Skeletal muscle cell (primary cell): ENCODE measurements at places on chromosomes 13 and 19.

- no peak for DNase-seq
Observed at GRCh38 chr13:88752041-88752440, 1080.9 kb downstream of the SLITRK5 start.

DNA sequence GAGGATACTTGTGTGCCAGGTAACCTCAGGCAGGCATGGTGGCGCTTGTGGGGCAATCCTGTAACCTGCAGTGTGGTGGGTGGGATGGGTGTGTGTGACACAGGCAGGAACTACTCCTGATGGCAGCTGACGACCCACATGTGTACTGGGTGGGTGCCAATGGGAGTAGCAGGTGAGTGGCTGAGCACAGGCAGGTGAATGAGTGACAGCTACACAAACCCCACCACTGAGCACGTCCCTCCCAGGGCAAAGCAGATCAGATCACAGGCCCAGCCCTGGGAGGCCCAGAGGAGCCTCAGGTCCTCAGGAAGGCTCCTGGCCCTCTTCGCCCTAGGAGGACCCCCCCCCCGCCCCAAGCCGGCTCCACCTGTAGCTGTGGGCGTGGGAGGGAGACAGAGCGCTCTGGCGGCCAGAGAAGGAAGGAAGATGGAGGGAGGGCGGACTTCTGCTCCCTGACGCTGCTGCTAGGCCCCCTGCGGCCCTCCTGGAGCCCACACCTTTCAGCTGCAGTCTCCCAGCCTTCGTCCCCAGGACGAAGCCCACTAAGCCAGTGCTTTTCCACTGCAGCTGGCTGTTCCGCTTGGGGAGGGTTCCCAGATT is 1.3 kb upstream of the ZNF181 start:
- no peak for DNase-seq

- DNase-seq = no peak
Observed at GRCh38 chr13:40875583-40875982, 86.2 kb downstream of the SLC25A15 start.

DNA sequence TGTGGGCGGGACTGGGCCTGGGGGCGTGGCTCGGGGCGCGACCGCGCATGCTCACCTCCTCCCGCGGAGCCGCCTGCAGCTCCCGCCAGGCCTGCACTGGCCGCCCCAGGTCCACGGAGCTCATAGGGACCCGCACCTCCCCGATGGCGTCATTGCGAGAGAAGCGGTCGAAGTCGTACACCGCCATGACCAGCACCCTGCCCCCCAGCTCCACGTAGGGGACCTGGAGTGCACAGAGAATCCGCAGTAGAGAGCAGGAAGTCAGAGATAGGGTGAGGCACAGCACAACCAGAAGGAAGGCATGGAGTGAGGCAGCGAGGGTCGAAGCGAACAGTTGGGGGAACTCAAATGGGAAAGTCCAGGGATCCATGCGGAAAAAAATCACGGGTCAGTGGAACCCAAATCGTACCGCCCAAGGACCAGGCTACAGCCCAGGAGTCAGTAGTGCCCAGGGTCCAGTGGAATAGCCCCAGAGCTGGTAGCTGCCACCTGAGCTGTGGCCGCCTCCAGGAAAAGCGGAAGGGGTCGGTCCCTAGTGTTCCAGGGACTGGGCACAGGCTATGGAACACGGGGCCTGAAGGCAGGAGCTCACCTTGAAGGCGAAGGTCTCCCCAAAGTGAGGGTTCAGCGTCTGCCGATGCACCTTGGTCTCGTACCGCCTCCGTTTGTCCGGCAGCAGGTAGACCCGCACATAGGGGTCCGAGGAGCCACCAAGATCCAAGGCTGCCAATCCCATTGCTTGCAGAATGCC is 4.8 kb downstream of the SYT5 start:
- no peak for DNase-seq

DNA sequence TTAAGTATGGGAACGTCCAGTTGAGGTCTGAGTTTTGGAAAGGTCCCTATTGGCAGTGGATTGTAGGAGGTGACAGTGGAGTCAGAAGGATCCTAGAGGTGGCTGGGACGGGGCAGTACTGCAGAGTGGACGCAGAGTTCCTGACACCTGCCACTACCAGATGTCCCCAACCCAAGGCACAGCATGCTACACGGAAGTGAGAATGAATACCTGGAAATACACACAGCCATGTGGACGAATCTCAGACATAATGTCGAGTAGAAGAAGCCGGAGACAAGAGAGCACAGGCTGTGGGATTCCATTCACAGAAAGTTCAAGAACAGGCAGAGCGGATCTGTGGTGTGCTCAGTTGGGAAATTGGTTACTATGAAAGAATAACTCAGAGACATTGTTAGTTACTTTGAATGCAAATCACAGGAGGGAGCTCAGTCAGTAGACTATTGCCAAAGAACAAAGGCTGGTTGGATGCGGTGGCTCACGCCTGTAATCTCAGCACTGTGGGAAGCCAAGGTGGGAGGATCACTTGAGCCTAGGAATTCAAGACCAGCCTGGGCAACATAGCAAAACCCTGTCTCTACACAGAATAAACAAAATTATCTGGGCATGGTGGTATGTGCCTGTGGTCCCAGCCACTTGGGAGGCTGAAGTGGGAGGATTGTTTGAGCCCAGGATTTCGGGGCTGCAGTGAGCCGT is 37.4 kb downstream of the RYR1 start:
- no peak for DNase-seq

- no peak for DNase-seq
Observed at GRCh38 chr13:51412431-51412830, 40.4 kb downstream of the INTS6 start.

DNA sequence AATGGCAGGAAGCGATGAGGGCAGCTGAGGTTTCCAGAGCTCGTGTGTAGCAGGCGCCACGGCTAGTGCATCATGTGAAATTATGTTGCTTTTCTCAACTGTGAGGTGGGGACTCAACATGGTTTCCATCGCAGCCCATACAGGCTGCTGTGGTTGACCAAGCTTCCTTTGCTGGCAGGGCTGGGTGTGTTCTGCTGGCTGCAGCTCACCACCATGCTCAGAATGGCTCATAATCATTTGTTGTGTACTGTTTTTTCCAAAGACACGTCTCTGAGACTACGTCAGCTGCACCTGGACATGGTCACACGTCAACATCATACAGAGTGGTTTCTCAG is 16.1 kb upstream of the RASA3 start:
- DNase-seq = no peak

GRCh38 chr13:51262501-51263211 is 40.5 kb downstream of the FAM124A start:
- DNase-seq = no peak

DNA sequence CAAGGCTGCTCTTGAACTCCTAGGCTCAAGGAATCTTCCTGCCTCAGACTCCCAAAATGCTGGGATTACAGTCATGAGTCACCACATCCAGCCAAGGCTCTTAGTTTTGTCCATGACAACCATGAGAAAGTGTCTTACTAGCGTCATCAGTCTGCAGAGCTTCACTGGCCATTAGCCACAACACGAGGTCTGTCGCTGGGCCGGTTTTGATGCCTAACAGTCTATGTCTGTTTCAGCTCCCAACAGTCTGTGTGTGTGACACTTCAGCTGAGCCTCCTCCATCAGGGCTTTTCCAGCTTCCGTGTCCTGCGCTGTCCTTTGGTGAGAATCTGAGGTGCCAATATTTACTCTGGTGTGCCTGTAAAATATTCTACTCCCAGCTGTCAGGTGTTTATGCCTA is 47.6 kb downstream of the CEP89 start:
- DNase-seq = no peak

DNA sequence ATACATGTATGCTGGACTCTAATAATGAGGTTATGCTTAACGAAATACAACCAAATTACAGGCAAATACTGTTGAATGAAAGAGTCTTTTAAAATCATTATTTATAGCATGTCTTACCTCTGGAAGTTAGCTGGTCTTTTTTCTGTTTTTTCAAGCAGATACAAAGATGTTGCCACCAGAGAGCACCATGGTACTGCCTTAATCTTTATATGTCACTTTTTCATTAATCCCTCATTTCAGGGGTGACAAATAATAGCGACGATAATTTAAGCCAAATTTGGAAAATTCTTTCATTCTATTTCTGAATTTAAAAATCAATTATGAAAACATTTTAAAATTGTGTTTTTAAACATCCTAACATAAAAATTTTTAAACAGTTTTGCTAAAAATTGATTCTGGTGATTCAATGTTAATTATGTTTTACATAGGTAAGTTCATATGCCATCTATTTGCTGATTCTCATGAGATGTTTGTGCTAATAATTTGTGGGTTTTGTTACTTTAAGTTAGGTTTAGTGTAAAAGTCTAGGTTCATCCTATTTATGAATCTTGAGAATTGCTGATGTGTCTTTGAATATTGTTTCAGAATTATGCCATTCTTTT is 379.3 kb upstream of the SGCG start:
- DNase-seq = no peak

- DNase-seq = no peak
Observed at GRCh38 chr19:42394751-42395150, 4.7 kb upstream of the CNFN start.

- DNase-seq = no peak
Observed at GRCh38 chr13:31431722-31432137, 232.0 kb downstream of the B3GLCT start.

DNA sequence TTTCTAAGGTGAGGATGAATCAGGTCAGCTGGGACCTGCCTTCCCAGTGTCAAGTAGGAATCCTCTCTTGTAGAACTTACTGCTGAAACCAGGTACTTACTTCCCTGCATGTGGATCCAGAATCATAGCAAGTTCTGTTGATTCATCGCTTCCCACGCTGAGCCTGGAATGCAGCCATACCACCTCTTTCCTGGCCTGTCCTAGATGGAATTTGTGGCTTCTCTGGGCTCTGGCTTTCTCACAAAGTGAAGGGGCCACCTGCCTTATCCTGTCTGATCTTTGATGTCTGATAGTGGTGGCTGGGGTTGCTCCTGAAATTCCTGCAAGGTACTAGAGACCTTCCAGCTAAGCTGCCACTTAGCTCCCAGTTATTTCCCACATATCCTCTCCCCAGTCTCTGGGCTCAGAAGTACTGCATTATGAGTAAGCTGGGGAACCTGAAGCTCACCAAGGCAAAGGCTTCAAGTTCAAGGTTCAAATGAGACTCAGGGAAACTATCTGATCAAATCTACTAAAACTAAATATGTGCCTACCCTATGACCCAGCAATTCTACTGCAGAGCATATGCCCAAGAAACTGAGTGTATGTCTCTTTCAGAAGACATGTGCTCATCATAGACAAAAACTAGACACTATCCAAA is 103.5 kb downstream of the SUCLA2 start:
- no peak for DNase-seq

DNA sequence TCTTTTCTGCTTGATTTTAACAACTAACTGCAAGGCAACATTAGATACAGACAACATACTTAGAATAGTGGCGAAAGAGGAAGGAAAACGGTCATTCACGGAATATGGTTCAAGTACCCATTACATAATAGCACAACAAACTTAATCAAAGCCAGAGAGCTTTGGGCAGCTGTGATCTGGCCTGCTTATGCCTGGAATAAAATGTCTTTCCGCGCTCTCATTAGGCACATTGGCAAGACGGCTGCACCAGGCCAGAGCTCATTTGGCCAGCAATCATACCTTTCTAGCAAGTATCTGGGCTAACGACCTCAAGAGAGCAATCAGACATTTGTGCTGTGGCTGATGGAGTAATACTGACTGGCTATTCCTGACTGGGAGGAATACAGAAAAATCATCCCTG is 112.8 kb downstream of the NALCN start:
- DNase-seq = no peak

DNA sequence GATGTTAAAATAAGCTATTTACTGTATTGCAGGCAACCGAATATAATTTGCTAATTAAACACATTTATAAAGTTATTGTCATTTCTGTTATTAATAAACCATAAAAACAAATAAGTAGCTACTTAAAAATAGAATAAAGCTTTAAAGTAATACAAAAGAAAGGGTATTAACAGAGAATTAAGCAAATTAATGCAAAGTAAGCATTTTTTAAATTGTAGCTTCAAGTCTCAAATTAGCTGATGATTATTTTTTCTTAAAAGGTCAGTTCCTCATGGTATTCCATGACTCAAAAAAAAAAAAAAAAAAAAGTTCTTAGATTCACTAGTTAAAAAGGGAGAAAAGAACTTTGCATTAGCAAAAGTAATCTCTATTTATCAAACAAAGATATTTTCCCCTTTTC is 292.5 kb downstream of the SLITRK1 start:
- DNase-seq = no peak

- no peak for DNase-seq
Observed at GRCh38 chr13:112513761-112514160, 74.2 kb downstream of the TUBGCP3 start.
